ENCODE measurements at places on chromosomes 11 and 22.

DNA sequence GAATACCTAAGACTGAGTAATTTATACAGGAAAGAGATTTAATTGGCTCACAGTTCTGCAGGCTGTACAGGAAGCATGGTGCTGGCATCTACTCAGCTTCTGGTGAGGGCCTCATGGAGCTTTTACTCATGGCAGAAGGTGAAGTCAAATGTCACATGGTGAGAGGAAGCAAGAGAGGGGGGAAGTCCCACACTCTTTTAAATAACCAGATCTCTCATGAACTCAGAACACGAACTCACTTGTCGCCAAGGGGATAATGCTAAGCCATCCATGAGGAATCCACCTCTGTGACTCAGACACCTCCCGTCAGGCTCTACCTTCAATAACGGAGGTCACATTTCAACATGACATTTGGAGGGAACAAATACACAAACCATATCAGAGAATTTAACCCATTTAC, 42.2 kb downstream of the BIRC2 start:
- no peaks in the 10 kb centered on the region for H3K27me3 ChIP-seq
- no peak overlapping the region for H3K27ac ChIP-seq

DNA sequence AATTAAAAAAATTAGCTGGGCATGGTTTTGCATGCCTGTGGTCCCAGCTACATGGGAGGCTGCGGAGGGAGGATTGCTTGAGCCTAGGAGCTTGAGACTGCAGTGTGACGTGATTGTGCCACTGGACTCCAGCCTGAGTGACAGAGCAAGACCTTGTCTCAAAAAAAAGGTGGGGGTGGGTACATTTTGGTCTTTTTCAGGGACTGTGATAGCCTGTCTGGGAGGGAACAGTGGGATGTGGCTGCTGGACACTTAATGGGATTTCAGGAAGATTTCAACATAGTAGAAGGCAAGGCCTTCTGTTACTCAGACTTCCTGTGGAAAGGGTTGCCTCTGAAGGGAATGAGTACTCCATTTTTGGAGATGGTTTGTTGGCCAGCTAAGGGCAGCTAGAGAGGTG, 40.6 kb downstream of the RELT start:
- peak overlapping the region; percentile 20 for H3K27ac ChIP-seq
- no peak for DNase-seq
- H3K4me1 ChIP-seq, result peaks cover 38% of the 10 kb centered on the region
- no peak overlapping the region for H3K4me3 ChIP-seq

GRCh38 chr11:112226831-112227401, 688 bp downstream of the PTS start:
- no peaks in the 10 kb centered on the region for H3K4me1 ChIP-seq
- DNase-seq, result no peak
- H3K27ac ChIP-seq, result peak overlapping the region; percentile 95
- H3K4me3 ChIP-seq, result peak overlapping the region; percentile 85
- peaks cover 32% of the 10 kb centered on the region for H3K36me3 ChIP-seq
- H3K27me3 ChIP-seq, result no peaks in the 10 kb centered on the region

GRCh38 chr22:37298748-37299495, 16.6 kb downstream of the CYTH4 start:
- no peaks in the 10 kb centered on the region for H3K36me3 ChIP-seq
- no peak overlapping the region for H3K4me3 ChIP-seq
- no peaks in the 10 kb centered on the region for H3K27me3 ChIP-seq
- no peak for DNase-seq
- H3K27ac ChIP-seq, result no peak overlapping the region
- H3K4me1 ChIP-seq, result no peaks in the 10 kb centered on the region

DNA sequence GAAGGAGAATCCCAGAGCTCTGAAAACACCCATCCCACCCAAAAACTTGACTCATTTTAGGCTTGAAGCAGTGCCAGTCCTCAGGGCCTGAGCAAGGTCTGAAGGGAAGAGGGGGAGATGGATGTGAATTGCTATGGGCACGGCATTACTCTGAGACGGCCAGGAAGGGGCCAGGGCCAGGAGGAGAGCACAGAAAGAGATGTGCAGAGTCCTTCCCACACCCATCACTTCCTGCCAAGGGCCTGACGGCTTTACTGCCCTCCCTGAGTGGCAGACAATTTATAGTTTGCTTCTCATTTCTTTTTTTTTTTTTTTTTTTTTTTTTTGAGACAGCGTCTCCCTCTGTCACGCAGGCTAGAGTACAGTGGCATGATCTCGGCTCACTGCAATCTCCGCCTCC, 22.5 kb downstream of the TAB1 start:
- H3K27ac ChIP-seq, result no peak overlapping the region
- H3K36me3 ChIP-seq, result peaks cover 79% of the 10 kb centered on the region
- DNase-seq, result no peak

- no peaks in the 10 kb centered on the region for H3K4me1 ChIP-seq
- no peaks in the 10 kb centered on the region for H3K27me3 ChIP-seq
- no peak overlapping the region for H3K27ac ChIP-seq
Measured at GRCh38 chr11:18294862-18295261, 27.1 kb downstream of the HPS5 start.

DNA sequence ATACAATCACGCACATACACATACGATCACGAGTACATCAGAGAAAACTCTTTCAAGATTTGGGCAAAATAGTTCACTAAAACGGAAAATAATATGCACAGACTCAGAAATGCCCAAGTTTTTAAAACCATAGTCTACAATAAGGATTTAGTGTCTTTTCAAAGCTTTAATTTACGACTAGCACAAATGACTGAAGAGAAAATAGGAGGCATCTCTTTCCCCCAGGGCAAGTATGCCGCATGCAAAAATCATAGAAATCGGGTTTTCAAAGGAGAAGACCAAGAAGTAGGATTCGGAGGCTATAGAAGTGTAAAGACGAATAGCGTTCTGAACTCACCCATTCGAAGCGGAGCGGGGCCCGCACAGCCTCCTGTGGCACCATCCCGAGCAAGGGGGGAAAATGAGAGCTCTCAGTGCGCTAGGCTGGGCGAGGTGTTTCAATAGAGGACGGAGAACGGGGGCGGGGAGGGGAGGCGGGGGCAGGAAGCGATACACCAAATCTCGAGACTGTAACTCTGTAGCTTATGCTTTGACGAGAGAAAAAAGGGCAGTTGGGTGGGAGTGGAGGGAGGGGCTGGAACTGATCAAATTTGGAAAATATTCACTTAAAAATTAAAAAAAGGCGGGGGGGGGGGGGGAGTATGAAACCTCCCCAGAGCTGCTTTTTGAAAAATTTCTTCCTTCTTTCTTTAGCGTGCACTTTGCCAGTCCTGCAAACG, 15.8 kb downstream of the BLID start:
- DNase-seq, result peak; percentile 74
- peak overlapping the region; percentile 80 for H3K27ac ChIP-seq
- no peaks in the 10 kb centered on the region for H3K27me3 ChIP-seq
- peak overlapping the region; percentile 64 for H3K4me3 ChIP-seq

- H3K4me3 ChIP-seq, result no peak overlapping the region
- no peaks in the 10 kb centered on the region for H3K36me3 ChIP-seq
- H3K27ac ChIP-seq, result no peak overlapping the region
Measured at GRCh38 chr11:92762121-92762540, 207.3 kb upstream of the MTNR1B start.
